ENCODE measurements at places on chromosomes 16 and 17.

DNA sequence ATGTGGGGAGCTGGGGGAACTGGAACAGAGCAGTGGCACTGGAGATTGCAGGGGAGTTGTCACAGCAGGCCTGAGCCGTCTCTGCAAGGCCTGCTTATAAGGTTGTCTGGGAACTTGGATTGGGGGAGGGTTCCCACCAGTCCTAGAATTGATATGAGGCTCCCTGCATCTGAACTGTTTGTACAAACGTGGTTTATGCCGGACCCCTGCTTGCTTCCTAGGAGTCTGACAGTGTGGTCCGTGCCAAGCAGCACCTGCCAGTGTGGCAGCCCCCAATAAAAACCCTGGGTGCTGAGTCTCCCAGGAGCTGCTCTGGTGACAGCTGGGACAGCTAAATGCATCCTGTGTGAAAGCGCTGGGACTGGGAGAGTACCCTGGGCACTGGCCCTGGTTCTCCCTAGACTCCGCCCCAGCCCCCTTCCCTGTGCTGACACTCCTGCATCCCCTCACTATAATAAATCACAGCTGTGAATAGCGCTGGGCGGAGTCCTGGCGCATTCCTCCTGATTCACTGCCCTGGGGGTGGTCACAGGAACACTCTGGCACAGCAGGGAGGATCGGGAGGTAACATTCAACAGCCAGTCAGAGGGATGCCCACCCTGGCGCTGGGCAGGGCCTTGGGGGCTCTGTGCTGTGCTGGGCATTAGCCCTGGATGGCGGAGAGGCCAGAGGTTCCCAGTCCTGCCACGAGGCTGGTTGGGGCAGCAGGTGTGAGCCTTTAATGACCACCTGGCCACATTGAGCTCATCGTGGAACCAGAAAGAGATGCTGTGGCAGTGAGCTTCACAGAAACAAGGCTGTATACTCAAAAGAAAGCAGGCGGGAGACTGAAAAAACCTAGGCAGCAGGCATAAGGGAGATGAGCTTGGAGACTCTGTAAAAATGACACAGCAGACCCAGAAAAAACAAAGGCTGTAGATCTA lies 45.6 kb downstream of the RMI2 start:
- DNase-seq = no peak

DNA sequence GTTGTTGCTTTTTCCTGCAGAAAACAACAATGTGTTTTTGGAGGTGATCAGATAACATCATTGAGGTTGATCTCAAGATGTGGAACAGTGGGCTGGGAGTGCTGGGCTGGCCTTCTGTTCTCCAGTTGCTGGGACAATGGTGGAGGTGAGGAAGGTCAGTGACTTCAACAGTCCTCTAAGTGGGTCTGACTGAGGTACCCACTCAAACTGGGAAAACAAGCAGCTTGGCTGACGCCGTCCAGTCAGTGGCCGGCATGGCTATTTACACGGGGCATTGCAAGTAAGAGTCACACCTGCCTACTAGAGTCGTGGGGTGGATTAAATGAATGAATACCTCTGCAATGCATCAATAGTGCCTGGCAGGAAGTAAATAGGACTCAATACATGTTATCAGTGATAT lies 386.7 kb upstream of the ZFHX3 start:
- no peak for DNase-seq

- no peak for DNase-seq
These were observed 9.4 kb upstream of the ENGASE start for GRCh38 chr17:79065105-79065670.

GRCh38 chr16:66846266-66846665 lies 2.1 kb downstream of the CA7 start:
- no peak for DNase-seq

- DNase-seq = peak; percentile 83
These were observed 26.3 kb downstream of the AARSD1 start for GRCh38 chr17:42937712-42938596.

GRCh38 chr17:56502120-56502654 lies 91.3 kb upstream of the NOG start:
- DNase-seq = no peak

DNA sequence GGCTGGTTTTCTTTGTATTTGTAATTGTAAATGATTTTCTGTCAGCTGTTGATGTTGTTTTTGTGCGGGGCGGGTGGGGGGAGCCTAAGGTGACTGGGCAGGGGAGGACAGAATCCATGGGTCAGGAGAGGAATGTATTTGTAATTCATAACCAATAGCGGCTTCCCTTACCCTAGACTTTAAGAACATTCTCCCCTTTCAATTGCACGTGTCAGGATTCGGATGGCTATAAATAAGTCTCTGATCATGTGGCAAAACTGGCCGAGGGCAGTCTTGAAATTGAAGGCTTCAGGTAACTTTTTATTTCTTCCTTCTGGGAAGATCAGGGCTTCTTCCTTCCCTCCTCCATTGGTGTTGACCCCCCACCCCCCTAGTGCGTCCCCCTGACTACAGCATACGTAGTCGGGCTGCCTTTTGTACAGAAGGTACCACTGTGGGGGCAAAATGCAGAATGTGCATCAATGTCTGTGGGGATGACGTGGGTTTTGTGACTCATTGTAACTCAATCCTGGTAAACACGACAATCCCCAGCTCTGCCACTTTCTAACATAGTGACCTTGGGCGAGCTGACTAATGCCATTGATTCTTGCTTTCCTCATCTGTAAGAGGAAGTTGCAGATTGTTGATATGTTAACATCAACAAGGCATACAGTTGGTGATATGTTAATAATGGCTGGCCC lies 16.2 kb downstream of the MARCHF10 start:
- peak; percentile 96 for DNase-seq

- no peak for DNase-seq
These were observed 2.6 kb upstream of the PPM1E start for GRCh38 chr17:58753026-58753425.

- peak; percentile 79 for DNase-seq
These were observed 94.7 kb downstream of the SEC14L1 start for GRCh38 chr17:77235370-77235941.

GRCh38 chr17:2695961-2696760 lies 15.4 kb downstream of the CLUH start:
- no peak for DNase-seq

DNA sequence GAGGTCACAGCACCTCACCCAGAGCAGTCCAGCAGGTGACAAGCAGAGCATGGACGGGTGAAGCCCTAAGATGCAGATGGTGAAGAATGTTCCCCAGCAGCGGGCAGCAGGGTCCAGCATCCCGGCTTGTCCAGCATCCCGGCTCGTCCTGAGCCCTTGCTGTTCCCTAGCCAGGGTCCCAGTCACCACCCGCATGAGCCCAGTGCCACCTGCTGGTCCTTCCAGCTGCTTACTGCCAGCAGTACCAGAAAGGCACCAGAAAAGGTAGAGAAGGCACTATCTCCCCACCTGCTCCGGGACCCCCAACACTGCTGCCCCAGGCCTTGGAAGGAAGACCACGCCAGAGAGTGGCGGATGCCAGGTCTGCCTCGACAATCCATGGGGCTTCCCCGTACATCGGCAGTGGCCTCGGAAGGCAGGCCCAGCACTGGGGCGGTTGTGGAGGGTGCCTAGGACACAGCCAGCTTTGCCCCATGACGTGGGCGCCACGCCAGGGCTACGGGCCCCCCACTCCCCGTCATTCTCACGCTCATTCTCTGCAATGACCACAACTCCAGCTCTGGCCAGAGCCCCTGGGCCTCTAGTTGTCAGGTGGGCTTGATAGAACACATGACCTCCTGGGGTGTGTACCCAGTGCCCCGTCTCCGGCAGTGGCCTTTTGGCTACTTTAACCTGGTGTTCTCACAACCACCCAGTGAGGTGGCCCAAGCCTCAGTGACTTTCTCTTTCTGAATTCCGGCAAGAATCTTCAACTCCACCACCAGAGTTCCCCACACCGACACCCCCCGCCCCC lies 1.4 kb downstream of the CENPX start:
- peak; percentile 90 for DNase-seq

DNA sequence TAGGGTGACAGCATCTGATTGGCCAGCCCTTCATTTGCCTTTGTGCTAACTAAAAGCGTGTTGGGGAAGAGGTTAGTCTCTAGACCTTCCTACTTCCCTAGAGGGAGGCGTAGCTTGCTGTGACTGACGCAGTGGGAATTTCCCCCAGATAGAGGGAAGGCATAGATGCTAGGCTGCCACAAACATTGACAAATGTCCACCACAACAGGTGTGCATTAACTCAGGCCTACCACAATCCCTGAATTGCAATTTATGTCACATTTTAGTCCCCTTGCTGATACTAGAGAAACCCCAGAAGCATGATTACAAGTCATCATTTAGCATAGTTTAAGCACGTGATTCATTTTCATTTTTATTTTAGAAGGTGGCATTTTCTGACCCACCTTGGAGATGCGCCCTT lies 76.3 kb upstream of the WSB1 start:
- no peak for DNase-seq

- no peak for DNase-seq
These were observed 244.0 kb downstream of the TMEM114 start for GRCh38 chr16:8346294-8346693.

GRCh38 chr17:13065032-13065431 lies 47.2 kb upstream of the ELAC2 start:
- DNase-seq = no peak

DNA sequence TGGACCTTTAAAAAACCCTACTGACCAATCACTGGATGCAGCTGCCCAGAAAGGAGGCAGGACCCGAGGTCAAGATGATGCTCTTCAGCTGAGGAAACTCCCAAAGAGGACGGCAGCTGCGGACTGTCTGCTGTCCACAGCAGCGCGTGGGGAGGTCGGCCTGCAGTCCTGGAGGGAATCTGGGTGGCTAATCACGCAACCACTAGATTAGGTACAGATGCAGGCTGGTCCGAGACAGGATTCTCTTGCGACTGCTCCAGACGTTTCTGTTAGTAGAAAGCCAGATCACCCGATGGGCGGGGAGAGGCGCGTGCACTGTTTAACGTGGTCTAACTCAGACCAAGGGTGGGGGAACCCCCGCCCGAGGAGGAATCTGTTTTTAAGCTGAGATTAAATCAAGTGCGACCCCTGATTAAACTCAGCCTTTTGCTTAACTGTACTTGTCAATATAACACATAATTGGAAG lies 8.8 kb downstream of the CTRB2 start:
- peak; percentile 85 for DNase-seq

- no peak for DNase-seq
These were observed 77.2 kb downstream of the TMC6 start for GRCh38 chr17:78051186-78051972.

DNA sequence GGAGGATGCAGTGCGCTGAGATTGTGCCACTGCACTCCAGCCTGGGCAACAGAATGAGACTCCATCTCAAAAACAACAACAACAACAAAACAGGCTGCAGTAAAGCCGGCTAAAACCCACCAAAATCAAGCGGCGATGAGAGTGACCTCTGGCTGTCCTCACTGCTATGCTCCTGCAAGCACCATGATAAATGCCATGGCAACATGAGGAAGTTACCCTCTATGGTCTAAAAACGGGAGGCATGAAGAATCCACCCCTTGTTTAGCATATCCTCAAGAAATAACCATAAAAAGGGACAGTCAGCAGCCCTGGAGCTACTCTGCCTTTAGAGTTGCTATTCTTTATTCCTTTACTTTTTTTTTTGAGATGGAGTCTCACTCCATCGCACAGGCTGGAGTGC lies 8.4 kb upstream of the LGALS3BP start:
- DNase-seq = no peak

DNA sequence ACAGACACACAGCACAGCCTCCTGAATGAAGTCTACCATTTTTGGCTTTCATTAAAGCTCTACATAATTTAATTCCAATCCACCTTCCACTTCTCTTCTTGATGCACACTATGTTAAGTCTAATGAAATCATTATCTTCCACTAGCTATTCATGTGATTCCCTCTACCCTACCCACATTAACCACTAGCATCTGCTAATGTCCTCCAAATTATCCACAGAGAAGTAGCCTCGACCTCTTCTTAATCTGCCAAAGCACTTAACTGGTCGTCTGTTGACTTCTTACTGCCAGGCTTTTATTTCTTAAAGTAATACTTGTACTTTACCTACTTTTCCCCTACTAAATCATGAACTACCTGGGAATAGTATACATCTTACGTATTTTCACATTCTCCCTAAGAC lies 91.8 kb downstream of the NCOR1 start:
- no peak for DNase-seq

- DNase-seq = no peak
These were observed 39.6 kb downstream of the STX8 start for GRCh38 chr17:9536061-9536460.

- no peak for DNase-seq
These were observed 20.4 kb downstream of the CDR2 start for GRCh38 chr16:22353933-22354541.

- DNase-seq = no peak
These were observed 17.1 kb upstream of the FAM83G start for GRCh38 chr17:19021622-19022083.

DNA sequence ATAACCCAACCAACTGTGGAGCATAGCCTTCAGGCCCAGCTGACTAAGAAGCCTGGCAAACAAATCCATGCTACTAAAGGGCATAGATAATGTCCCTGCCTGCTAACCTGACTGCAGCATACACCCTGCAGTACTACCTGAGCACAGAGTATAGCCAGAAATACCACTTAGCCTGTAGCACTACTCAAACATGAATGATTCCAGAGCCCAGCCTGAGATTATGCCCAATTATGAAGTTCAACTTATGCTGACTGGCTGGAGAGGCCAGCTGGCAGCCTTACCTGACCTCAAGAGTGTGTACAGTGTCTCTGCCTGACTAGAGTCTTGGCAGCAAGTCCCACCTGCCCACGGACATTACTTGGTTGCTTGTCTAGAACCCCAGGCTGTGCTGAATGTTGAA lies 1265.3 kb downstream of the CDH11 start:
- no peak for DNase-seq

DNA sequence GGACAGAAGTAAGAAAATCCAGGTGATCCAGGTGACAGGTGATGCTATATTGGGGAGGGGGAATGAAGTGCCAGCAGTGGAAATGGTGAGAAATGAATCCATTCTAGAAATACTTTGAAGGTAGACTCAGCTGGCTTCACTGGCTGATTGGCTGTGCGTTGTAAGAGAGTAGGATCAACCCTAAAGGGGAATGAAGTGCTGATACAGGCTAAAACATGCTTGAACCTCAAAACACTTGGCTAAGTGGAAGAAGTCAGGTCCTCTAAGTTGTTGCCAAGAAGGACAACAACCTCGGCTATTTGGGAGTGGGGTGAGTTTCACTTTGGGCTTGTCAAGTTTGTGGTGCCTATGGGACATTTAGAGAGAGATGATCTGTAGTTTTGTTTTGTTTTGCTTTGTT lies 24.1 kb upstream of the SCNN1B start:
- DNase-seq = no peak

DNA sequence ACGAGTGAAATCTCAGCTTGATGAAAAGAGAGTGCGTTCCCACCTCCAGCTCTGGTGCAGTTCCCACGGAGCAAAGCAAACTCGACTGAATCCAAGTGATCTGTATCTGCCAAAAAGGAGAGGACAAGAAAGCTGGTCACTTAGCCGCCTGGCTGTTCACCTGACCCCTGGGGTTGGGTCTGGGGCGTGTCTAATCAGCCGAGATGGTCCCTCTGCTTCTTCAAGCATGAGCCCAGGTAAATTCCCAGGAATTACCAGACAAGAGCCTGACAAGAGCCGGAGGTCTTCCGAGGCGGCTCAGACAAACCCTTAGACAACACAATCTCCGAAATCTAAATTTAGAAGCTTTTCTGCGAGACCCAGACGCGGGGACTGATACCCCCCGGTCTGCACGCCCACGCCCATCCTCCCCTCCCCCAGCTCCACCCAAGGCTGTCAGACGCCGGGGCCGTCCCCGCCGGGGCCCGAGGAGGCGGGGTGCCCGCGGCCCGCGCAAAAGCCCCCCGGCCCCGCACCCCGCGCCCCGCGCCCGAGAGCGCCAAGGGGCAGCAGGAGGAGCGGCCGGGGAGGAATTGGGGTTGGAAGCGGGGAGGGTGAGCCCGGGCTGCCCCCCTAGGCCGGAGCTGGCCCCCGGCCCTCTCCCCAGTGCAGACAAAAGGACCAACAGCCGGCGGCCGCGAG lies 674 bp downstream of the ZNF821 start:
- no peak for DNase-seq
